NAMALWA (cell line): ENCODE measurements at places on chromosomes 2 and 18.
A peak's percentile ranks its signal among the peaks of the same experiment; 100 is the strongest.

DNA sequence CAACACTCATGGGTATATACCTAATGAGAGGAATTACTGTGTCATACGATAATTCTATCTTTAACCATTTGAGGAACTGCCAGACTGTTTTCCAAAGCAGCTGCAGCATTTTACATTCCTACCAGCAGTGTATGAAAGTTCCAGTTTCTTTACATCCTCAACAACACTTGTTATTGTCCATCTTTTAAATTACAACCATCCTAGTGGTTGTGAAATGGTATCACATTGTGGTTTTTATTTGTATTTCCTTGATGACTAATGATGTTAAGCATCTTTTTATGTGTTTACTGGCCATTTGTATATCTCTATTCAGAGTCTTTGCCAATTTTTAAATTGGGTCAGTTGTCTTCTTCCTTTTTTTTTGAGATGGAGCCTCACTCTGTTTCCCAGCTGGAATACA lies 4.0 kb upstream of the CKAP2L start:
- DNase-seq = no peak

DNA sequence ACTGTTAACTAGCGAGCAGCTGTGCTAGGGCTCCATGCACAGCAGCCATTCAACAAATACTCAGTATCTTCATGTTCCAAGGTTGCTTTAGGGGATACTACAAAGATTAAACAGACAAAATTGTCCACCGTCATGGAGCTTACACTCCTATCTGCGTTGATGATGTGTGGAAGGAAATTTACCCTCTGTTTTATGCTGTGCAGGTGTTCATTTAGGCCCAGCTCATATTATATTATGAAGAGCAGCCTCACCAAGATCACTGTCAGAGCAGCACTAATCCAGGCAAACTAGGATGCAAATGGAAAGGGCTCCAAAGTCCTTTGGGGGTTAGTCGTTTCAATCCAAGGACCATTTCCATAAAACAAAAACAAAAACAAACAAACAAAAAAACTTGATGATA lies 13.4 kb upstream of the WIPF1 start:
- peak; percentile 57 for DNase-seq

DNA sequence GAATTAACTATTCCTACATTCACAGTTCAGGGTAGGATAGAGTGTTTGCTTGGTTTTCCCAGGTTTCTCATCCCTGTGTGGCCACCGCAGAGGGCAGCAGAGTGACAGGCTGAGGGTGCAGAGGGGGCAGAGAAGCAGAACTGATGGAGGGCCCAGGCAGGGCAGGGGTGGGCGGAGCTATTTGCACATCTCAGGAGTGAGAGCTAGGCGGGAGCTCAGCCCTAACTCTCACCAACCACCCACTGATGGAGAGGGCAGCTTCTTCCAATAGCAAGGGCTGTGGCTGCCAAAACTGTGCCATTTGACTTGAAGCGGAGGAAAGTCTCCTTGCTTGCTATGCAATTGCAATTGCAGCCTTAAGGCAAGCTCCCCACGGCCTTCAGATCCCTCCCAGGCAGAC lies 12.0 kb upstream of the DARS1 start:
- peak; percentile 67 for DNase-seq

DNA sequence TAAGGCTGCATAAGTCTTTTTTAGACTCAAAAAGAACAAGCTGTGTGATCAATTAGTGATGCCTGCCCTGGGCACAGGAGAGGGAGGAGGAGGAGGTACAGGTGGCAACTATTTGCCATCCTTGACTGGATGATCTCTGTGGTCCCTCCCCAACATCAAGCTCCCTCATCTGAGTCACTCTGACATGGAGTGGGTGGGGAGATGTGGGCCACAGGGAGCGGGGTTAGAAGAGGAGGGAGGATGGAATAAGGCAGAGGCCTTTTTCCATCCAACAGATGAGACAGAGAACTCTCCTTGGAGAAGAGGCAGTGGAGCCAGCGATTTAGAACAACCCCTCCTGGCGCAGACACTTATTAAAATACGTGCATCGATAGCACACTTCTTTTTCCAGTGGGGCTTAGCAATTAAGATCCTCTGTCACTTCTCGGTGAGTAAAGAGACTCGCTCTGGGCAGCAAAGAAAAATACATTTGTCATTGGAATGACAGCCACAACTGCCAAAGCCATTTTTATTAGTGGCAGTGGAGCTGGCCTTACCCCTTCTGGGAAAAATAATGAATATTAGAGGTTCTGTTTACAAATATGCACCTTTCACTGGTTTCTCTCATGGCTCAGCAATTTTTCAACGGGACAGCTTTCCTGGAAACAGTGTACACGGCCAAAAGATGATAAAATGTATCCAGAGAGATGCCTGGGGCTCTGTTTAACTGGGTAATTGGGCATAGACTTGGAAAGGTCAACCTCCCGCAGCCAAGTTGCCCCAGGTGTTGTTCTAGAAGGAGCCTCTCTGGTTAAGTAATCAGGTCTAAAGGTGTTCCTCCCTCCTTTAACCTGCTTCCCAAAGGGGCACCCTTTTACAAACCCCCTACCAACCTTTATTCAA lies 238.4 kb upstream of the CXCR4 start:
- no peak for DNase-seq
